GOT3 (cell line): ENCODE measurements at places on chromosomes 5 and 9.

DNA sequence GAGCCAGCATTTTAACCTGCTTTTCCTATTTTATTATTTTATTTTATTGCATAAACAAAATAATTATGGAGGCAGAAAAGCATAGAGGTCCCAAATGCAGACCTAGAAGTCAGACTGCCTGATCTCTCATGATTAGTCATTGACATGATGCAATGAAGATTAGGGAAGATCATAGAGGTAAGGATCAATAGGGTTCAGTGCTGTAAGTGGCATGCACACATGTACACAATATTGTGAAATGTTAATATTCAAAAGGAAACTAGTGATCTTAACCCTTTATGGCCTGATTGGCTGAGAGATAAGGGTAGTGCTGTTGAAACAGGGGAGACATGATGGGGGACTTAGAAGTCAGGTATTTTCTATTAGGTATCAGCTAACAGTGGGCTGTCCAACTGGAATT lies 1.1 kb upstream of the FRRS1L start:
- no peak for DNase-seq

- DNase-seq, result no peak
Observed at GRCh38 chr9:91160181-91160580, 201.5 kb downstream of the AUH start.

GRCh38 chr9:87891754-87892153 lies 9.1 kb downstream of the SPATA31E1 start:
- no peak for DNase-seq

GRCh38 chr9:74921737-74922136 lies 31.0 kb downstream of the C9orf40 start:
- no peak for DNase-seq

DNA sequence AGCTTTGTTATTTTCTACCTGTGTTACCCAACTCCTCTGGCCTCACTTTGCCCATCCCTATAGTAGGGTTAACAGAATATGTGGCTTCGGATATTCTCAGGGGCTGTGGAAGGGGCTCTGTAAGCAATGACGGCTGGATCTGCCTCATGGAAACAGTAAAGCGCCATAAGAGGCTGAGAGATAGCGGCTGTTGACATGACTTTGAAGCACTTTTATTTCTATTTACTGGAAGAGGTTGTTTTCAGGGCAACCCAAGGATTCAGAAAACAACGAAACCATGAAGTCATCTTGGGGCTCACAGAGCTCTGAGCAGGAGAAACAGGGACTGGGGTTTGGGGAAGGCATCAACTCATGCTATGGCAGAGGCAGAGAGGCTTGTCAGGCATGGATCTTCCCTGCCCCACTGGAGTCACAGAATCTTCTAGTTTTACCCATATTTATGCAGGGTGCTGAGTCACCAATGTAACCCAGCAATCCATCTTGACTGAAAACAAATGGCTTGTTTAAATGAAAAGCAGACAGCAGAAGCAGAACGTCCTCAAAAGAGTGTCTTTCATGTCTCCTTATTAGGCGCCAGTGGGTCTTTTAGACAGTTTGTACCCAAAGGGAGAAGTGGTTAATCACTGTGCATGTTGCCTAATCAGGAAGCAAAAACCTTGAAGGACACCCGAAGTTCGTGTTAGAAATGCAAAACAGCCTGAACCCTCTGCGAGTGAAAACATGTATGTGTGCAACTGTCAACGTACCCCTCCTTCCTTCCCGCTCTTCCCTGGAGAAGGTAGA lies 113.0 kb downstream of the COL23A1 start:
- DNase-seq, result no peak

GRCh38 chr5:176621661-176622079 lies 8.7 kb downstream of the SNCB start:
- no peak for DNase-seq

DNA sequence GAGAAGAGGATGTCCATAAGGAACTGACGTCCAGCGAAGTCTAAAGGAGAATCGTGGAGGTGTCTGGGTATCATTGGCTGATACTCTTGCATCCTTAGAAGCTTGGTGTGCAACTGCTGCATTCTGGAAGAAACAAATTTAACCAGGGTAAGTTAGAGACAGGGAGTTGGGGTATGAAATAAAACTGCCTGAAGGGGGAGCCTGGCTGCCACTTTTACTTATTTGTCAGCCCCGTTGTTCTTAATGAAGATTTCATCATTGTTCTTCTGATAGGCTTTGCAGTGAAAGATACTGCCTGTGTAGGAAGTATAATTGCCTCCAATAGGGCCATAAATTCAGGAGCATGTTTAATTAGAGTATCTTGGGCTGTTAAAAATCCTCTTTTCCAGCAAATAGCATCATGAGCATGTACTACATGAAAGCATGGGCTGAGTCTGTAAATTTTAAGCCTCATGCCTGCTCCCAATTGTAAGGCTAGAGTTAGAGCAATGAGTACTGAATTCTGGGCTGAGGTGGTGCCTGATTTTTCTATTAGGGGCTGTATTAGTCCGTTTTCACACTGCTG lies 1264.5 kb upstream of the ACO1 start:
- no peak for DNase-seq
